ENCODE measurements at places on chromosomes 12 and 14. TPM values are rescaled to one million over a fixed set of nuclear protein-coding genes. Genes with fewer than 3 reads are reported as not detected.

Gene CAPZA3
- not detected for total RNA-seq

Gene RHOF
- total RNA-seq, result 9.3 TPM

Gene MYF6
- total RNA-seq, result not detected

Gene UTP20
- 13.2 TPM for total RNA-seq

DNA sequence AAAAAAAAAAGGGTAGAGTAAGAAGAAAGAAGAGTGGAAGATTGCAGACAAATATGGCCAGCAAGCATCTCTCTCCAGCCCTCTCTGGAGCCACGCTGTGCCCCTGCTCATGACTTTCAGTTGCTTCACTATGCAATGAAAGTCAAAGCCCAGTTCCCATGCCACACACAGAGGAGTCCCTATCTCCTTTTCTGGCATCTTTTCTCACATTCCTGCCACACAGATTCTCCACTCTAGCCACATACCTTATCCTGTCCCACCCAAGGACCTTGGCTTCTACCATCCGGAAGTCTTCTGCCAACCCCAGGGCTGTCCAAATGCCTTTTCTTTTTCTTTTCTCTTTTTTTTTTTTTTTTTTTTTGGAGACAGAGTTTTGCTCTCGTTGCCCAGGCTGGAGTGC, 39.3 kb upstream of the CAPRIN2 start:
- no peaks in the 10 kb centered on the region for H3K27me3 ChIP-seq
- H3K4me1 ChIP-seq, result no peaks in the 10 kb centered on the region
- no peak for DNase-seq

- no peaks in the 10 kb centered on the region for H3K36me3 ChIP-seq
- H3K4me1 ChIP-seq, result peaks cover 3% of the 10 kb centered on the region
- H3K27me3 ChIP-seq, result no peaks in the 10 kb centered on the region
- no peak for DNase-seq
- H3K4me3 ChIP-seq, result no peak overlapping the region
These were observed 182.3 kb downstream of the SLC41A2 start for GRCh38 chr12:104775731-104776231.

DNA sequence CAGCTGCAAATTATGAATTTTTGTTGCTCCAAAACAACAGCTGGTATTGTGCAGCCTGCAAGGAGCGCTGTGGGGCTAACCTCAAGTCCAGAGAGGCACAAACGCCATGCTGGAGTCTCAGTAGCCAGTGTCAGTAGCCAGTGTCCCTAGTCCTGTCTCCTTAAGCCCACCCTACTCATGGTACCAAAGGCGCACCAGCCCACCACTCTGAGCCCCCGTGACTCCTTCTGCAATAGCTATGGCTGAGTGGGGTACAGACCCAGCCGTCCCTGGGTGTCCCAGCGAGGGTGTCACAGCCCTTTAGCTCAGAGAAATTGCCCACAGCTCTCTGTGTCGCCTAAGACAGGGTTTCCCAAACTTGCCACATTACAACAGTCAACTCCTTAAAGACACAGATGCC, 65.2 kb downstream of the ARL6IP4 start:
- no peaks in the 10 kb centered on the region for H3K27me3 ChIP-seq
- H3K27ac ChIP-seq, result peak overlapping the region; percentile 20
- no peak for DNase-seq
- no peak overlapping the region for H3K4me3 ChIP-seq

GRCh38 chr14:20456971-20457370, 1.9 kb downstream of the APEX1 start:
- H3K4me1 ChIP-seq, result peaks cover 5% of the 10 kb centered on the region
- H3K36me3 ChIP-seq, result no peaks in the 10 kb centered on the region
- no peak for DNase-seq
- no peaks in the 10 kb centered on the region for H3K27me3 ChIP-seq
- H3K27ac ChIP-seq, result no peak overlapping the region

- H3K36me3 ChIP-seq, result no peaks in the 10 kb centered on the region
- no peak overlapping the region for H3K4me3 ChIP-seq
- H3K27me3 ChIP-seq, result no peaks in the 10 kb centered on the region
- no peaks in the 10 kb centered on the region for H3K4me1 ChIP-seq
- H3K27ac ChIP-seq, result no peak overlapping the region
These were observed 724 bp downstream of the GTSF1 start for GRCh38 chr12:54472494-54473262.

- no peak overlapping the region for H3K27ac ChIP-seq
- DNase-seq, result no peak
- no peaks in the 10 kb centered on the region for H3K27me3 ChIP-seq
- no peak overlapping the region for H3K4me3 ChIP-seq
These were observed 4.9 kb upstream of the SUSD6 start for GRCh38 chr14:69606258-69607184.

Measured in ovary (tissue), 10 donors.